ENCODE measurements at places on chromosomes 12 and 14.

DNA sequence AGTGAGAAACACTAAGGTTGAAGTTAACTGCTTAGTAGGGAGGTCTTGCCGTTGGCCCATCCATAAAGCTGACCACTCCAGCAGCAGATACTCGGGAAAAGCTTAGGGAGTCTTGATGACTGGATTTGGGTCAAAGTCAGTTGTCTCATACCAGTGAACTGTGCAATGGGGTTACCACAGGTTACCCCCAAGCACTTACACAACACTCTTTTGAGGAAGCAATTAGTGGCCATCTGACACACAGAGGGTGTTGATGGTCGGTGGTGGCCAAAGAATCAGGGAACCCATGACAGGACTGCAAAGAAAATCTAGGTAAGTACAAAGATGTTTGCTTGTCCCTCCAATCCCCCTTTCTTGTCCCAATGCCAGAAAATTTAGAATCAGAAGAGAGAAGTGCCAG is 410.2 kb downstream of the APAF1 start:
- no peak for DNase-seq

- no peak for DNase-seq
Observed at GRCh38 chr12:93585247-93585646, 12.8 kb downstream of the SOCS2 start.

DNA sequence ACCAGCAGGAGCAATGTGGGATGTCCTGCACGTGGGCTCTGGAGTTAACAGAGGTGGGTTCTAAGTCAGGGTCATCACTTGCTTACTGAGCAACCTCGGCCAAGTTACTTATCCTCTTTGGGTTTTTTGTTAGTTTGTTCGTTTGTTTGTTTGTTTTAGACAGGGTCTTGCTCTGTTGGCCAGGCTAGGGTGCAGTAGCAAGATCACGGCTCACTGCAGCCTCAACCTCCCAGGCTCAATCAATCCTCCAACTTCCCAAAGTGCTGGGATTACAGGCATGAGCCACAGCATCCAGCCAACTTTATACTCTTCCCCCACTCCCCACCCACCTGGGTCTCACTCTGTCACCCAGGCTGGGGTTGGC is 78.4 kb downstream of the SETD3 start:
- DNase-seq = no peak

DNA sequence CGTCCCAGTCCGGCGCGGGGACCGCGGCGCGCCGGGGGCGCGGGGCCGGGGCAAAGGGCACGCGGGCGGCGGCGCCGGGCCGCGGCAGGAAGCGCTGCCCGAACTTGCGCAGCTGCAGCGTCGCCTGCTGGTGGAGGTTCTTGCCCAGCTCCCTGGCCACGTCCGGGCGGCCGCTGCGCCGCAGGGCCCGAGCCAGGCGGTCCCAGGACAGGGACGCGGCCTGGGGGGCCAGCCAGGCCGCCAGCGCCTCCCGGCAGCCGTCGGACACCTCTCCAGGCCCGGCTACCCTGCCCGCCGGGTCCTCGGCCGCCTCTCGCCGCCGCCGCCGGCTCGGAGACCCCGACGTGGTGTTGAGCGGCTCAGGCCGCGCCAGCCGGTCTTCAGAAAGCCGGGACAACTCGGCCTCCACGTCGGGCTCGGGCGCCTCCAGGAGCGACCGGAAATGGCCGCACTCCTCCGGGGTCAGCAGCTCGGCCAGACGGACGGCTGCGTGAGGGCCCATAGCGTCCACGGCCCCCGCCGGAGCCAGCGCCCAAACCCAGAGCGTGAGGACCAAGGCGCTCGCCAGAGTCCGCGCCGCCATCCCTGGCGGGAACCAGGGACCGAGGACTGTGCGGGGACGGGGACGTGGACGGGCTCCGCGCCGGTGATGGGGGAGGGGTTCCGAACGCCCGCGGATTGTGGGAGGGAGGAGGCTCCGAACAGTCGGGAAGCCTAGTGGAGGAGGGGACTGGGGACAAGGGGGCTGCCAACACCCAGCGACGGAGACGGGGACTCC is 34.0 kb downstream of the FIGNL2 start:
- no peak for DNase-seq

DNA sequence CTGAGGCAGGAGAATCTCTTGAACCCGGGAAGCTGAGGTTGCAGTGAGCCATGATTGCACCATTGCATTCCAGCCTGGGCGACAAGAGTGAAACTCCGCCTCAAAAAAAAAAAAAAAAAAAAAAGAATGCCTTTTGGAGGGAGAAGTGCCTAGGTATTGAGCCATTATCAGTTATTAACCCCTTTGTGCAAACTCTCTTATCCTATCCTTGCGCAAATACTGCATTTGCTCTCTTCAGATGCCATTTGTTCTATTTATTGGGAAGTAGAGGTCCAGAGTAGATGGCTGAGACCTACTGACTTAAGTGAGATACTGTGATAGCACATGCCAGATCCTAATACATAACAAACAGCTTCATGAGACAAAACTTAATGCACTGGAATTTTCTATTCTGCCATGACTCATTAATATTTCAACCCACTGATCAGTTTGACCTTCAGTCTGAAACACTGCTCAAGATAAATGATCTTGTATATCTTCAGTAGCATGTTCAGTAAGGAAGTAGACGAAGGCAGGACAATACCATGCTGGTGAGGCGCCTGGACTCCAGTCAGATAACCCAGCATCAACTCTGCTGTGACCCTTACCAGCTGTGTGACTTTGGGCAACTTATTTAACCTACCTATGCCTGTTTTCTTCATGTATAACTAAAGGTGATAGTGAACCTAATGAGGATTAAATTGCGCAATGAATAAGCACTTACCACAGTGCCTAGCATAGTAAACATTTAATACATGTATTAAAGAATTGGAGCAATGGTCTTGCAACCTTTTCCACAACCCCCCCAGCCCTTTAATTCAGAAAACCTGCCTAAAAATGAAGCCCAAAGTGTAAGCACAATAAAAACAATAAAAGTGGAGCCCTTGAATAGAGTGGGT is 5.7 kb upstream of the DNAAF2 start:
- no peak for DNase-seq

- DNase-seq = no peak
Observed at GRCh38 chr12:112218150-112218549, 92.8 kb downstream of the TRAFD1 start.

DNA sequence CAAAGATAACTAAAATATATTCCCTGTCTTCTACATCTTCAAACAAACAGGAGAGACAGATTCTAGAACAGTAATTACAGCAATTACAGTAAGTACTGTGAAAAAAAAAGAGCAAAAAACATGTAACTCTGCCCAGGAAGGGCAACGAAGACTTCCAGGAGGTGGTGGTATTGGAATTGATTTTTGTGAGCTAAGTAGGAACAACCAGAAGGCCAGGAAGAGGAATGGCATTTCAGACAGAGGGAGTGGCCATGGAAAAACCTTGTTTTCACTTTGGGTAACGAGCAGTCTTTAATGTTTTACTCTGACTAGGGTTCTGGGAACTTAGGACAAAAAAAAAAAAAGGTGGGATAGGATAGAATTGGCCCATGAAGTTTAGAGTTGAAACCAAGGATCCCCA is 196.3 kb upstream of the PLEKHG7 start:
- no peak for DNase-seq

- DNase-seq = no peak
Observed at GRCh38 chr14:54807428-54807827, 95.2 kb downstream of the GCH1 start.

- DNase-seq = no peak
Observed at GRCh38 chr12:49763006-49763591, 21.7 kb downstream of the TMBIM6 start.

- no peak for DNase-seq
Observed at GRCh38 chr14:93538413-93538812, 107.7 kb downstream of the UNC79 start.

DNA sequence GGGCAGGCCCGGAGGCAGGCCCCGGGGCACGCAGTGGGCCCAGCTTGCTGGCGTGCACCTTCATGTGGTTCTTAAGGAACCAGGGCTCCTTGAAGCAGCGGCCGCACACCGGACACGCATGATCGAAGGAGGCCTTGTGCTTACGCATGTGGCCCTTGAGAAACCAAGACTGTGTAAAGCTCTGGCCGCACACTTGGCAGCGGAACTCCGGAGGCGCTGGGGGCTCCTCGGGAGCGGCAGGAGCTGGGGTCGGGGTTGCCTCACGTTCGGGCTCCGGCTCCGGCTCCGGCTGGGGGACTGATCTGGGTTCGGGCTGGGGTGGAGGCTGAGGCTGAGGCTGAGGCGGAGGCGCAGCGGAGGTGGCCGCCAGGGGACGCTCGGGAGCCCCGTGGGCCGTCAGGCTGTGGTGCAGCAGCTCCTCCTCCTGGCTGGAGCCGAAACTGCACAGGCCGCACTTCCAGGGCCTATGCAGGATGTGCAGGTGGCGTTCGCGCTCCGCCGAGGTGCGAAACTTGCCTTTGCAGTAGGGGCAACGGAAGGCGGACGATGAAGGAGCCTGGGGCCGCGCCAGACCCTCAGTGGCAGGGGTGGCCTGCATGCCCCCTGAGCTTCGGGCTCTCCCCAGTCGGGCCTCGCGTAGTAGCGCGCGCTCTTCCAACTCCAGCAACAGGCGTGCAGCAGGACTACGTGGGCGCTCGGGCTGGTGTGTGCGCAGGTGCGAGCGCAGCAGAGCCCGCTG is 6.0 kb downstream of the ZNF219 start:
- no peak for DNase-seq

GRCh38 chr14:56115976-56116893 is 2.0 kb upstream of the PELI2 start:
- DNase-seq = no peak

DNA sequence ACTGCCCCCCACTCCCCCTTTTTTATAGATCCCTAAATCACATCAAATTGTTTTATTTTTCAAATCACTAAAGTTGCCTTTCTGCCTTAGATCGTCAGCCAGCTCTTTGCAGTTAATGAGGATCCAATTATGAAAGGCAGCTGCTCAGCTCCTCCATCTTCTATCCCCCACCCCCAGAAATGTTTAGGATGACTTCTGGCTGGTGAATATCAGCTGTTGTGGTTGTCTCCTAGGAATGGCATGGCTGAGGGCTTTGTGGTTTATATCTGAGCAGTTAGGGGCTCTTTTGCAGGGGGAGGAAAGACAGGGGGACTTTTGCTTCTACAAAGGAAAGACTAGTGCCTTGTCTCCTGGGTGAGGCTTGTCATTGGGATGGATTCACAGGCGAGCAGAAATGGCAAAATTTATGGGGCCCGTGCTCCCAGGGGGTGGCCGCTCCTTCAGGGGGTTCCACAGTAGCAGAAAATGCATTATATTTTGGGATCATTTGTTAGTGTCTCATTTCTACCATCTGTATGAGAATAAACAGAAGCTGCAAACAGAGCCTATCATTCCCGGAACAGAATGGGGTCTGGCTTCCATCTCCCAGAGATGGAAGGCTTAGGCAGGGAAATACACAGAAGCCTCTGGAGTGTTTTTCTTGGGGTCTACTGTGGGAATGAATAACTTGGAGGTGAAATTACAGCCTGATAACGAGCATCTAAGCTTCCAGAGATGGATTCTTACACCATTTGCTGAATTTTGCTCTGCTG is 6.5 kb downstream of the JDP2 start:
- DNase-seq = no peak

DNA sequence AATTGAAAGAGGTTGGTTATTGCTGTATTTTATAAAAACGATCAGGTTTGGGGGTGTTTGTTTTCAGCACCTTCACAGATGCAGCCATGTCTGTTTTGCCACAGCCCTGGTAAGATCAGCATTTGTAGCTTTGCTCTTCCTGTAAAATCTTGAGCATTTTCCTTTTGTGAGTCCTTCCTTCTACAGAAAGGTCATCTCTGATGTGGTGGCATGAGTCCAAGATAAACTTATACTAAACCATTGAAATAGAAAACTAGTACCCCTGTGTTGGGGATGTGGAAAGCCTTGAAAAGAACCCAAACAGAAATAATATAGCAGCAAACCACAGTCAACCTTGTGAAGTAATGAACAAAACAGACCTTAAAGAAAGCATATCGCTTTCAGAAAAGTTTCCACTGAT is 85.5 kb downstream of the TGFB3 start:
- DNase-seq = no peak

DNA sequence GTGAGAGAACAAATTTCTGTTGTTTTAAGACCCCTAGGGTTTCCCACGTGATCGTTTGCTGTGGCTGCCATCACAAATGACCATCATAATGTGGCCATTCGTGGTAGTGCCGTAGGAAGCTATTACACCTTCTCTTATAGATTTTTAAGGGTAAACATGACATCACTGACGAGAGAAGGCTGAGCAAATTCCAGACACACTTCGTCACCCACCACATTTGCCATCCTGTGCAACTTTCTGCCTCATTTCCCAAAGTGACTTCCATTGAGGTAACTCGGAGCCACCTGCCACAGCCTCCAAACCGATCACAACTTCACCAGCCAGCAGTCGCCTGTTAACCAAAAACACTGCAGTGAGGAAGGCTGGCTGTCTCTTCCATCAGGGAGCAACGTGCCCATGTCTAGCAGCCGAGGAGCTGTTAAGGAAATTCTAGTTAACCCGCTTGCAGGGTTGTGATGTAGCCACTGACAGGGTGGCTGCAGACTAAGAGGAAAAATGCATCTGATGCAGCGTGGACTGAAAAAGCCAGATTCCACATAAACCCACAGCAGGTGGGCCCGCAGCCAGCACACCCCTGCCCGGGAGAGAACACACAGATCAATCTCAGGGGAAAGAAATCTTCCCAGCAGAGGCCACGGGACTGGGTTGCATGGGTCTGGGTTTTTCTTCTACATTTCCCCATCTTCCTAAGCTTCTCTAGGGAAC is 44.6 kb downstream of the CCDC85C start:
- DNase-seq = no peak

DNA sequence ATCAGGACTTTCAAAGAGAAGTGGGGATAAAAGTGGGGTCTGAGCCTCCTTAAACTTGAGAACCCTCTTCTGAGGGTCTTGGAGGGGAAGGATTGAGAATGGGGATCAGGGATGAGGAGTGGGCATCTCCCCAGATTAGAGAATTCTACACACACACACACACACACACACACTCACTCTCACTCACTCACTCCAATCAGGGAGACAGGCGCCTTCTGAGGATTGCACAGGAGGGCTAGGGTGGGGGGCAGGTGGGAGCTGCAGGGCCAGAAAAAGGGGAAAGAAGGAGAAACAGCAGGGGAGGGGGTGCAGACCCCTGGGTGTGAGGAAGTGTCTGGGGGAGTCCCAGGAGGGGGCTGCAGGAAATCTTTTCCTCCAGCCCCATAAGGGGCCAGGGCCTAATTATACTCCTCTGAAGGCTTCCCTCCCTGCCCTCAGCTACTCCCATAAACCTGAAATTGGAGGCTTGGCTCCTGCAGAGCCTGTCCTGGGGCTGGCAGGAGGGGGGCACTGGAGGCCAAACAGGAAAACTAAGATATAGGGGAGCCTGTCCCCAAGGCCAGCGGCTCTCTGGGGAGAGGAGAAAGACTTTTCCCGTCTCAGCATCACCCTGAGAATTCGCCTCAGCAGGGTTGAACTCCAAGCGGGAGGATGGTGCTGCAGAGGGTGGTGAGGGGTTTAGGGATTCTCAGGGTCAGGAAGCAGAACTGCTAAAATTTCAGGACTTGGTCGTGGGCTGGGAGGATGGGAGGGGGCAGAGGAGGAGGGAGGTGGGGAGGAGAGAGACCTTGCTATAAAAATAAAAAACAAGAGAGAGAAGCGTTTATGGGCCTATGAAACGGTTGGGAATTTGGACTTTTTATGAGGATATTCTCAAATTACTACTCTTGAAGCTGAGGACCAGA is 1.6 kb downstream of the HOXC9 start:
- DNase-seq = no peak

GRCh38 chr12:94208622-94208966 is 60.2 kb downstream of the PLXNC1 start:
- DNase-seq = no peak
